ENCODE measurements at places on chromosomes 2 and 18.

GRCh38 chr2:126777620-126777978 is 121.1 kb upstream of the TEX51 start:
- no peak for DNase-seq

GRCh38 chr18:51523671-51524070 is 326.2 kb upstream of the MEX3C start:
- no peak for DNase-seq

DNA sequence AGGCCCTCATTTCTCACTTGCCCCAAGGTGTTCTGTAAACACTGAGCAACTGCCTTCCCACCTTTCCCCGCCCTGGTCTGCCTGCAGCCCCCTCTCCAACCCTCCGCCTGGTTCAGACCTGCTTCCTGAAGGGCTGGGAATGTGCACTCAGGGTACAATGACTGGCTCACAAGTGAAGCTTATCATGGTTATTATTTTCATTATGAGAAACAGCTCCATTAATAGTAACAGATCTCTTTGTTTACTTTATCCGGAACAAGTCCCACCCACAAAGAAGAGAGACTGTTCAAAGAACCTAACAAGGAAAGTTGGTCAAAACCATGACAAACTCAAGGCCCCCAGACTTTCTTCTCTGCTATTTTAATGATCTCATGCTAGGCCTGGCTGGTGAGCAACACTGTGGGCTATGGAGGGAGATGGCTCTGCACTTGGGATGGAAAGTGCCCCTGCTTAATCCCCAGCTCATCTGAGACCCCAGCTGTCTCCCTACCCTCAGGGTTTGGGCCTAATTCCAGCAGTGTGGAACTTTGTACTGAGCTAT is 36.7 kb downstream of the ARHGAP25 start:
- no peak for DNase-seq

- no peak for DNase-seq
Observed at GRCh38 chr2:203002054-203002821, 12.4 kb upstream of the NBEAL1 start.

DNA sequence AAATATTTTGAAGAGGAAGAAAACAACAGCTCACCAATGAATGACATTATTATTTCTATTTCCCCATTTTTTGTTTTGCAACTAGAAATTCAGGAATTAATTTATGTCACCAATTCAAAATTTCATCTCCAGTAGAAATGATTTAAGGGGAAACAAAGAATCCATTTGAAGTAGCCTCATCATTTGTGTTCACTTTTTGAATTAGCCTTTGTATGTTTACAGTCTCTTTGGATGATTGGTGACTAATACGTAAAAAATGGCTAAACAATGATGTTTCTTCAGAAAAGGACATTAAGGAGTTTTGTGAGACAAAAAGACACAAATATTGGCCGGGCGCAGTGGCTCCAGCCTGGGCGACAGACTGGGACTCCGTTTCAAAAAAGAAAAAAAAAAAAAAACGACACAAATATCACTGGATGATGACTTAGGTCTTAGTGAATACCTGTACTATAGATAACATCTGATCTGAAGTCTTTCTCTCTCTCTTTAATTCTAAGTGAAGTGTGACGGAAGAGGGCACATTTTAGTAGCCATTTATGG is 313.2 kb downstream of the PIK3C3 start:
- no peak for DNase-seq

GRCh38 chr18:6734726-6735430 is 5.4 kb downstream of the ARHGAP28 start:
- no peak for DNase-seq

- DNase-seq, result no peak
Observed at GRCh38 chr2:166768393-166769123, 119.7 kb upstream of the XIRP2 start.

DNA sequence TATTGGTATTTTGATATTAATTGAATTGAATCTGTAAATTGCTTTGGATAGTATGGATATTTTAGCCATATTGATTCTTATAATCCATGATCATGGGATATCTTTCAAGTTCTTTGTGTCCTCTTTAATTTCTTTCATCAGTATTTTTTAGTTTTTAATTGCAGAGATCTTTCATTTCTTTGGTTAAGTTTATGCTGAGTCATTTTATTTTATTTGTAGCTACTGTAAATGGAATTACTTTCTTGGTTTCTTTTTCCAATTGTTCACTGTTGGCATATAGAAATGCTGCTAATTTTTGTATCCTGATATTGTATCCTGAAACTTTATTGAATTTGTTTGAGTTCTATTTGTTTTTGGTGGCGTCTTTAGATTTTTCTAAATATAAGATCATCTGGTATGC is 79.5 kb upstream of the DSEL start:
- no peak for DNase-seq

DNA sequence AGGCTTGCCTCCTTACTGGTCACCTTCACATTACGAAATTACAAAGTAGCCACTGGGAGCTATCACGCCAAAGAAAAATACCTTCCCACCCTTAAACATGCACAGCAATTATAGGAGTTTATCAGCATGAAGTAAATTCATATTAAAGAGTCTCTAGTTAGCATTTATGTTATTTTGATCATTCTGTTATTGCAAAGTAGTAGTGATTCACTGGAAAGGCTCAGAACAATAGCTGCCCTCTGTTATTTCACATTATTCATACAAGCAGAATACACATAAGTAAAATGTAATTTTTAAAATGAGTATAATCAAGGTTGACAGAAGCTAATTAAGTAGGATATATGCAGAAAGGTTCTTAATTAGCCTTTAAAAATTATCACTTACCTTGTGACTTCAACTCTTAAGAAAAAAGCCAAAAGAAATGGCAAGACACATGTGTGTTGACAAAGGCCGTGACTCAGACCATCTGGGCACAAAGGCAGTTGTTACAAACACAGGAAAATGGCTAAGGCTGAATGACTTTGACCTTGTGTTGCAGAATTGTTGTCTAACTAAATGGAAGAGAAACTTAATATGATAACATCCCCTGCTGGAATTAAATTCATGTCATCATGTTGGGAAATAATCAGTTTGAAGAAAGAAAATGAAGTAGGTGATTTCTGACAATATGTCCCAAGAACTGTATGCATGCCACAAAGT is 108.3 kb downstream of the ARL6IP6 start:
- no peak for DNase-seq

DNA sequence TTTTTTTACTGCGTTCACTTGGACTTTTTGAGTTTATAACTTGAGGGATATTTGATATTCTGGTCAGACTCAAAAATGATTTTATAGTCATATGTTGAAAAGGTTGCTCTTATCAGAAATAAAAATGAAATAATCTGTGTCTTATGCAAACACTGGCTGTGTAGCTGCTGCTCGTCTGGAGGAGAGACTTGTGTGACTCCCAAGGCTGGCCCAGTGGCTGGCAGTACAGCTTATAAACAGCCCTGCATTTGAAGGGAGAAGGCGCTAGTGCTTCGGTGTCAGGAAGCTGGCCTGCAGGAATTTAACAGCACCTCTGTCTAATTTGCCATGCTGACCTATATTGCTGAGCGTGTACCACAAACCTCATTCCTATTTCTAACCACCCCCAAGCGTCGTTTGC is 74.5 kb downstream of the ASAP2 start:
- no peak for DNase-seq

- DNase-seq, result no peak
Observed at GRCh38 chr2:236001854-236002253, 166.3 kb downstream of the GBX2 start.

GRCh38 chr18:4017480-4017879 is 437.6 kb downstream of the DLGAP1 start:
- DNase-seq, result no peak

- DNase-seq, result no peak
Observed at GRCh38 chr18:48547531-48547981, 8.7 kb downstream of the CTIF start.

GRCh38 chr2:224194161-224194560 is 155.1 kb upstream of the SERPINE2 start:
- DNase-seq, result no peak

DNA sequence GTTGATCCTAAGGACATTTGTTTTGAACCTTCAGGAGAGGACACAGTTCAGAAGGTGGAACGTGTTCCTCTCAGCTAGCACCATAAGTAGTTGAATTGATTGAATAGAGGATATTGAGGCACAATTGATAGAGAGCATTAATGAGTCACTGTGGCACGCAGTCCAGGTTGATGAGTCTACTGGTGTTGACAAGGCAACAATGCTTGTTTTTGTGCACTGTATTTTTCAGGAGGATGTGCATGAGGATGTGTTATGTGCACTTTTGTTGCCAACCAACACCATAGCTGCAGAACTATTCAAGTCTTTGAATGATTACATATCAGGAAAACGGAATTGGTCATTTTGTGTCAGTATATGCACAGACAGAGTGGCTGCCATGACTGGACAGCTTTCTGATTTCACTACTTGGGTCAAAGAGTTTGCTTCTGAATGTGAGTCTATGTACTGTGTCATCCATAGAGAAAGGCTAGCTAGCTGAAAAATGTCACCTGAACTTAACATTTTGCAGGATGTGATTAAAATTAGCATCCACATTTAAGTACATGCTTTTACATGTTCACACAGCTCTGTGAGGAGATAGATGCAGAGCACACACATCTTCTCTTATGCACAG is 140.1 kb upstream of the B3GNT2 start:
- no peak for DNase-seq

GRCh38 chr2:113370478-113371091 is 66.9 kb upstream of the ZNG1B start:
- no peak for DNase-seq

- DNase-seq, result no peak
Observed at GRCh38 chr2:74742471-74742870, 88.4 kb downstream of the SEMA4F start.

- DNase-seq, result no peak
Observed at GRCh38 chr2:208064220-208064961, 39.1 kb upstream of the PLEKHM3 start.
